ENCODE measurements at places on chromosomes 6 and 20.

- no peak for DNase-seq
Measured at GRCh38 chr6:51913265-51913664, 174.1 kb downstream of the PKHD1 start.

DNA sequence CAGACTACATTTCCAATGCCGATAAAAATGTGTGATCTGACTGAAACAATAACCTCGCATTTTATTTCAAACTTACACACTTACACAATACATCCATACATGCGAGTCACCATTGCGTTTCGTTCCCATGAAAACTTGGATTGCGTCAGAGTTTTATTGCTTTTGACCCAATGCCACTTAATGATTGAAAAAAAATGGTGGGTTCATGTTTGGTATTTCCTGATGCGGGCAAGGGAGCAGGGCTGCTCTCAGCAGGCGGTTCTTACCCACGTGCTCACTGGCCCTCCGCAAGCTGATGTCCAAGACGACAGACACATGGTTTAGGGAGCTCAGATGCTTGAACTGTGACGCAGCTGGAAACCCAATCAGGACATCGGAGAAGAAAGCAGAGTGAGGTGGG lies 281.0 kb upstream of the SULF2 start:
- DNase-seq = no peak

DNA sequence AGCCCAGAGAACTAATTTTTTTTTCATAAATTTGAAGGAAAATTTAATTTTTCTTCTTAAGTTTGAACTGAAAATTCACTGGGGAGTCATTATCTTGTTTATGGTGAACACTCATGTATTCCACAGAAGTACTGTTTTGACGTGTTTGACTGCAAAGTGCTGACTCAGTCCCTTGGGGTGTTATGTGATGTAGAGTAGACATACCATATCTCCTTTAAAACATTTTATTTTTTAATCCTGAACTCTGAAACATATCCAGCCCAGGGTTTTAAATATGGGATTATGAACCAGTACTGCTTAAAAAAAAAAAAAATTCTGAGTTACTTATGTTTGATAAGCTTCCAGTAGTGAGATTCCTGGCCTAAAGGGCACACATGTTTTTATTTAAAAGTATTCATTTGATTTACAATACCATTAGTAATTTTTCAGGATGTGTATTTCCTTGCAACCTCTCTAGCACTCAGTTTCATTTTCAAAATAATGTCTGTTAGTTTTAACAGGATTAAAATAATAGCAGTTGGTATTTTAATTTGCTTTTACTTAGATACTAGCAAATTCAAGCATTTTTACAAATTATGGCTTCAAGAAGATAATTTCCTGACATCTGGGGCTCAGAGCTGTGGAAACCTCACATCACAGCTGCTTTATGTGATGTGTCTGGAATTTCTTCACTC lies 81.7 kb upstream of the PDE10A start:
- DNase-seq = no peak

- DNase-seq = no peak
Measured at GRCh38 chr6:90547991-90548390, 38.9 kb downstream of the MAP3K7 start.

DNA sequence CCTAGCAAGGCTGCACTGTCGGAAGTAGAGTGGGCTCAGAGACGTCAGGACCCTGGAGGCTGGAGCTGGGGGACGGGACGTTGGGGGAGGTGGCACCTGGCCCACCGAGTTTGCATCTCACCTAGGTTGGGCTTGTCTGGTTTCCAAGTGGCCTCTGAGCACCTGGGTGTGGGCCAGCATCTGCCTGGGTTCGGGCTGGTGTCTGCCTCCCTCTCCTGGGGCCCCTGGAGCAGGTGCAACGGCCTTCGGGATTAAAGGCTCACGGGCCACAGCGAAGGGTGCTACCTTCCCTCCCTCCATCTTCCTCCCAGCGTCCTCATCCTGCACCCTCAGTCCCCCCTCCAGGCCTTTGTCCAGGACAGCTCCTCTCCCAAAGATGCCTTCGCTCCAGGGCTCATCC lies 6.0 kb downstream of the HRH3 start:
- DNase-seq = no peak

DNA sequence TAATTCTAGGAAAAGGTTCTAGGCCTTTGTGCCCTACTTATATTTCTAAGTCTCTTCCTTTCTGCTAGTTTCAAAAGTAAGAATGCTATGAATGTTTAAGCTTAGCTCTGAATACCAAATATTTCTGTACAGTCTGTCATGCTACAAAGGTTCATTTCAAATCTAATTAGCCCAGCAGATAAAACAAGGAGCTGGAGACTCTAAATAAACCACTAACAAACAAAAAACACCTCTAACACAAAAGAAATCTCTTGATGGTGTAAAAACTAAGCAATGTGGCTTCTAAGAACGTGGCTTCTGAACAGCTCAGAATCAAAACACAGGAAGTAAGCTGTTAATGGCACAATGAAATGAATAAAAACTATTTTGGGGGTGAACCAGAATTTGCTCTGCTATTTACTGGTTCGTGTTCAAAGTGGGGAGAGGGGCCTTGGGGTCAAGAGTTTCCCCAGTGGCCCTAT lies 198.3 kb downstream of the BCAS1 start:
- no peak for DNase-seq

DNA sequence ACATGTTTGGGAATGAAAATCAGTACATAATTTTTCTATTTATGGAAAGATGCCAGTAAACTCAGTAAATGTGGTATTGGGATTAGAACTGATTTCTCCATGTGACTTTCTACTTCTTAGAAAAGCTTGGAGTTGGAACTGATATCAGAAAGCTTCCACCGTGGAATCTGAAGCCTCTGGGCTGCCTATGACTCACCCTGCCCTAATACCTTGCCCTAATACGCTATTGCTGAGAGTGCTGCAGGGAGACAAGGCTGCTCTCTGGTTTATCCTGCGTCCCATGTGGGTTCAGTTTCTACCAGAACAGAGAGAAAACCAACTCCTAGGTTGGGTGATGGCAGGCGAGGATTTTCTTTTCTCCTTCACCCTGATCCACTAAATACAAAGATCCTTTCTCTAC lies 3.3 kb upstream of the STMND1 start:
- DNase-seq = no peak

DNA sequence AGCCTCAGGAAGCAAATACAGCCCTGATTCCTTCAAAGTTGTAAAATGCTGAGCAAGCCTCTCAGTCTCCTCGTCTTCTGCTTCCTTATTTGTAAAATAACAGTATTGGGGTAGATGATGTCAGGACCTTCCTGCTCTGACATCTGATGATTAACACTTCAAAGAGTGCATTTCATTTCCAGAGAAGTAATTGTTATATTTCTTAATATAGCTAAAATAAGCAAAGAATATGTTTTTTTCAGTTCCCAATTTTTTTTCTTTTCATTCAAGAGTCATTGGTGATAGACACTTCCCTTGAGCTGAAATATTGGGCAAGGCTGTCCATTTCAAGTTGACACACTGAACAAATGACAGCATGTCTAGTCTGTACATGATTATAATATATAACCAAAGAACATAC lies 53.4 kb downstream of the SLX4IP start:
- DNase-seq = no peak

GRCh38 chr6:77019081-77019480 lies 444.2 kb downstream of the HTR1B start:
- DNase-seq = no peak

DNA sequence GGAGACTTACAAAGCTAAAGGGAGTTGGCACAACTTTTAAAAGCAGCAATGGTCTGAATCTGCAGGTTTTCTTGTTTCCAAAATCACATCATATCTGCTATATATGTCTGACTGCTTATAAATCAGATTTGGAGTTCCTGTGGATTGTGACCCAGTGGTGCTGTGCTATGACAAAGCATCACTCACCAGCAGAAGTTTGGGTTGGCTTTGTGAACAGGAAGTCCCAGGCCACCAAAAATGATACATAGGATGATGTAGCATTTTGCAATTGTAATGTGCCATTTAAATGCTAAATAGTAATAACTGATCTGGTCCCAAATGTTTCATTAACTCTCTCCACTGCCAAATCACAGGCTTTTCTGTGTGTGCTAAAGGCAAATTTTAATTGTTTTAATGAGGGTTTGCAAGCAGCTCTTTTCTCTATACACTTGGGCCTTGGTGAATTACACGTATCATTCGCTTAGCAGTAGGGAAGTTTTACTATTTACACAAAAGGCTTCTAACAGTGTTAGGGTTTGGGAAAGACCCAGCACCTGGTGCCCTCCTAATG lies 60.8 kb downstream of the SYNDIG1 start:
- DNase-seq = no peak

DNA sequence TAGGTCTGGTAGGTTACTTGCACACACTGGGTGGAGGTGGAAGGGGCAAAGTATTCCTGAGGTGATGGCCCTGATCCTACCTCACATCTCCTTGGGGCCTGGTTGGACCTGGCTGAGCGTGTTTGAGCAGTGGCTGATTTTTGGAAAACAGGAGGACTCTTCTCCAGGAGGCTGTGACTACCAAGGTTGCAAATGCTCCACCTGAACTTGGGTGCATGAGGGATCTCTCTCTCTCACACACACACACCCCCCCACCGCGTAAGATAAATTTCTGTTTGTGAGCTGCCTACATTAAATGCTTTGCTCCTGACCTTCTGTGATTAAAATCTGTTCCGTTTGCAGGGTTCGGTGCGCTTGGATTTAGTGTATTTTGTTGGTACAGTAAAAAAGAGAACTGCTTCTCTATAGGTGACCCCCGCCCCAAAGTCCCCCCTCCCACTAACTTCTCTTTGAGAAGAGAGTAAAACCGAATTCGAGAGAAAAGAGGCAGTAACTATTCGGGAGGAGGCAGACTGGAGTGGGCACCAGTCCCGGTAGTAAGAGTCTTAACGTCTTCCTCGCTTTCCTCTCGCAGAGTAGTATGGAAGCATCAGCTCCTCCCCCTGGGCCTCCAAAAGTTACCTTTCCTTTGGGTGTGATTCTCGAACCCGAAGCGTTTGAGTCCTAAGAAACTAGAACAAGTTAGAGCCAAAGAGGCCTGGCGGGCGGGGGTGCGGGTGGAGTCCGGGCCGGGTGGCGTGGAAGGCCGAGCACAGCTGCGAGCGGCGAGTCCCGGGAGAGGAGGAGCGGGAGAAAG lies 585 bp upstream of the DSE start:
- DNase-seq = no peak

DNA sequence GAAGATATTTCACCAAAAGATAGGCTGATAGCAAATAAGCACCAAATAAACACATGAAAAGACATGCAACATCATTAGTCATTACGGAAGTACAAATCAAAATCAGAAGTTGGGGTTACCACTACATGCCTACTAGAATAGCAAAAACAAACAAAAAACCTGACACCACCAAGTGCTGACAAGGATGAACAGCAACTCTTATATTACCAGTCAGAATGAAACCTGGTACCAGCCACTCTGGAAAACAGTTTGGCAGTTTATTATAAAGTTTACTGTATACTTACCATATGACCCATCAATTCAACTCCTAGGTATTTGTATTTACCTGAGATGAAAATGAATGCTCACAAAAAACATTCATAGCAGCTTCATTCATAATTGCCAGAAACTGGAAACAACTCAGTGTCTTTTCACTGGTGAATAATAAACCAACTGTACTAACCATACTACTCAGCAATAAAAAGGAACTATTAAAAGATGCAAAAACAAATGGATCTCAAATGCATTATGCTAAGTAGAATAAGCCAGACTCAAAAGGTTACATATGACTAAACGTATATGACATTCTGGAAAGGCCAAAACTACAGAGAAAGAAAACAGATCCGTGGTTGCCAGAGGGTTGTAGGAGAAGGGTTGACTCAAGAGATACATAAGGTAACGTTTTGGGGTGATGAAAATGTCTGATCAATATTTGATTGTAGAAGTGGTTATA lies 33.0 kb downstream of the NUP153 start:
- DNase-seq = no peak

DNA sequence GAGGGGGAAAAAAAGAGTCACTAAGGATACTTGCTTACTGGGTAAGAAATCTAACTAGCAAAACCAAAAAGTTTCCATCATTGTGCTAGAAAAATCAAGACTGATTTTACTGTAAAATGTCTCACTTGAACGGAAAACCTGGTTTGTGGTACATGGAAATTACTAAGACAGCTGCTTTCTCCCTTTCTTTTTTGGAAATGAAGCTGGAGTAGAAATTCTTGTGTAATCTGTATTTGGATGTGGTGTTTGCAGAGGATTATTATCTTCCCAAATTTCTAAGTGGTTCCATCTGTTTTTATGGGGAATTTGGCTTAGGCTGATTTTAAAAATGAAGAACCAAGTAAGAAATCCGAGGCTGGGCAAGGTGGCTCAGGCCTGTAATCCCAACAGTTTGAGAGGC lies 20.4 kb downstream of the EPB41L2 start:
- DNase-seq = no peak

GRCh38 chr20:11155156-11155756 lies 481.5 kb upstream of the JAG1 start:
- no peak for DNase-seq

GRCh38 chr6:84348801-84349200 lies 121.4 kb upstream of the CEP162 start:
- DNase-seq = no peak

- DNase-seq = no peak
Measured at GRCh38 chr20:8246716-8247115, 114.7 kb downstream of the PLCB1 start.

- no peak for DNase-seq
Measured at GRCh38 chr6:131635384-131636340, 1.4 kb upstream of the ENPP3 start.

DNA sequence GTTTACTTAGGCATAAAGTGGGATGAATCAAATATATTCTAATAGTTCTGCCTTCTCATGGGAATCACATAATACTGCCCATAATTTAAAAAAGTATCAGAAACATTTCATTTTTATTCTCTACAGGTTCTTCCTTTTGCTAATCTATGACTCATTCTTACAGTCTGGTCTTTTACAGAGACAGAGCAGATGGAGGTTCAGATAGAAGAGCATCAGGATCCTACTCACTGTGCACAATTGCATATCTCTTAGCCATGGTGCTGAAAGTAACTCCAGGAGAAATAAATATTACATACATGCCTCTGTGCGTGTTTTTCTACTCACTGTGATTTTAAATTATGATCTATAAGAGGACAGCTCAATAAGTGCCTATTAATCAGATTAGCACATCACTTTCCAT lies 16.3 kb upstream of the OR2B6 start:
- DNase-seq = no peak

DNA sequence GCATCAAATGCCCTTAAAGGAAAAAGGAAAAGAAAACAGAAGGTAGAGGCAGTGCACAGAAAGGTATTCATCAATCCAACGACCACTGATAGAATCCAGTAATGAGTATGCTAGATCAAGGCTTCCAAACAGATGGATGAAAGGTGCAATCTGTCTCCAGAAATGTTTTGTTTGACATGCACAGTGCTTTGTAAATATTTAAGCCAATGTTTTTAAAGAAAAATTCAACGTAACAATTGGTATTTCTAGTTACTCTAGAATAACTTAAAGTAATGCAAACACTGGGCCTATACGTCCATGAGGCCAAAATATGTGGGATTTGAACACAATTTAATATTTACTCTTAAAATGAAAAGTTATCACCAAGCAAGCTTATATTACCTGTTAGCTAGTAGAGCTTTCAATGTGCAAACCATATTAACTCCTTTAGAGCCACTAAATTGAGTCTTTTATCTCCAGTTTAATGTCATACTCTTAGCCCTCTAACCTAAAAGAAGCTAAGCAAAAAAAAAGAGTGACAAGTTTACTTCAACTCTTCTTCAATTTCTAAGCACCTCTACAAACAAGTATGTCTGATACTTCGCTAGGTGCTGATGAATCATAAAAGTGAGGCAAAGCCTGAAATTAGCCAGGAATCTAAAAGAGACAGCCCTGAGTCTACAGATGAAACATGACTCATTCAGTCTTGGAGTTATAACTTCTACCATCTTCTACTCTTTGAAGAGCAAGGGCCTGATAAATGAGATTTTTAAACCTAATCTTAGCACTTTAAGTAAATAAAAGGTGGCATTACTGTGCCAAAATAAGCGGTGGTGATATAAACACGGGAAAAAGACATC lies 169.8 kb downstream of the PTPRK start:
- no peak for DNase-seq

All from left cardiac atrium (tissue), 4 donors.